Stimulated activated CD4-positive, alpha-beta T cell treated with anti-CD3 and anti-CD28 coated beads, Interleukin-15, amount 100 ng/mL, for 24 hours (primary cell): ENCODE measurements at places on chromosomes 7 and 10.

DNA sequence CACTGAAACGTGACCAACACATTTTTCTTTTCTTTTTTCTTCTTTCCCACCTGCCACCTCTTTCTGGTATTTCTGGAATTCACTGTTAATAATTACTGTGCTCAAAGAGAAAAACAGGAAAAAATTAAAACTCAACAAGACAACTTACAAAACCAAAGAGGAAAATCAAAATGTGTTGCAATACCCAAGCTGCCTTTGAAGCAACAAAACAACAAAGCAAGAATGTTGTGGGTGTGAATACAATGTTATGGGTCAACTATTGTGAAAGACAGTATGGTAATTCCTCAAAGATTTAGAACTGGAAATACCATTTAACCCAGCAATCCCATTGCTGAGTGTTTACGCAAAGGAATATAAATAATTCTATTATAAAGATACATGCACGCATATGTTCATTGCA is 415.1 kb downstream of the GFRA1 start:
- no peak for DNase-seq

DNA sequence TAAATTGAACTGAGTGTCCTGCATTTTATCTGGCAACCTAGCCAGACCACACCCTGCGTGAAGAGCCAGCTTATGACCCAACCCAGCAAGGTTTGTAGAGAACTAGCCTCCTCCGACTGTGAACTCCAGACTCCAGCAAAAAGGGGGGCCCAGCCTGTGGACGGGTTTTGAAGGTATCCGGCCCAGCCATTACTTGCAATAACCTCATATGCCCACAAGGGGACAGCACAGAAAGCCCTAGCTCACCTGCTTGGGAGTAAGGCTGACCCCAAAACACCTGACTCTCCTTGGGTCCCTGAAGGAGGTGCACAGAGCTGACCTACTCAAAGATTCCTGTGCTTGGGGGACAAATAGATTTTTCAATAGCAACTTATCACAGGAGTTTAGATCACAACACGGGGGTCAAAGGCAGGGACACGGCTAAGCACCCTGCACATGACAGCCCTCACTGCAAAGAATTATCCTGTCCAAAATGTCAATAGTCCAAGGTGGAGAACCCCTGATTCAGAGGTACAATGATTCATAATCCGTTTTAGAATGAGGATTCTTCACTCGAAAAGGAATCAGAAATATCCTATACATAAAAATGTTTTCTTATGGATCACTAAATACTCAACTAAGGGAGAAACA is 4.6 kb downstream of the TRPV6 start:
- peak; percentile 60 for DNase-seq

- no peak for DNase-seq
Observed at GRCh38 chr7:118846977-118847376, 622.5 kb downstream of the ANKRD7 start.

DNA sequence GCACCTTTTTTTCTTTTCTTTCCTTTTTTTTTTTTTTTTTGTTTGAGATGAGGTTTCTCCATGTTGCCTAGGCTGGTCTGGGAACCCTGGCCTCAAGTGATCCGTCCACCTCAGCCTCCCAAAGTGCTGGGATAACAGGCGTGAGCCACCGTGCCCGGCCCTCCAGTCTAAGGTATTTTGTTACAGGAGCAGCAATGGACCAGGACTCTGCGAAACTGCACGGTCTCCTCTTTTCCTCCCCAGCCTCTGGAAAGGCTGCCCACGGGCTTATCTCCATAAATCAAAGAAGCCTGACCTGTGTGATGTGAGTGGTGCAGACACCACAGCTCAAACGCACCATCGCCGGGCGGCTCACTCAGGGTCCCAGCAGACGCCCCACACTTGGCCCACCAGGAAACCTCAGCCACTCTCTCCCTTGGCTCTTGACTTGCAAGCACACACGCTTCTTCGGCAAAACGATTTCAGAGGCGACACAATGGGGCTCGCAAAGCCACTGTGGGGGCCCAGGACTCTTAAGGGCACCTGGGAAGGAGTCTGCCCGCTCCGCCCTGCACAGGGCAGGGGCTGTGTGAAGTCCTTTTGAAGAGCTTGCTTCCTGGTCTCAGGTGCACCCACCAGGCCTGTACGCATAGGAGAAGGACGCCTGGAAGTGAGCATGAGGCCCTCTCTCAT is 20.6 kb downstream of the WDR86 start:
- DNase-seq = no peak

GRCh38 chr10:119786117-119786769 is 60.4 kb downstream of the INPP5F start:
- DNase-seq = no peak

GRCh38 chr10:43045631-43046287 is 31.1 kb upstream of the RET start:
- no peak for DNase-seq

- no peak for DNase-seq
Observed at GRCh38 chr10:88115968-88116367, 252.5 kb downstream of the PTEN start.

- DNase-seq = no peak
Observed at GRCh38 chr10:125190946-125191345, 30.6 kb upstream of the CTBP2 start.

DNA sequence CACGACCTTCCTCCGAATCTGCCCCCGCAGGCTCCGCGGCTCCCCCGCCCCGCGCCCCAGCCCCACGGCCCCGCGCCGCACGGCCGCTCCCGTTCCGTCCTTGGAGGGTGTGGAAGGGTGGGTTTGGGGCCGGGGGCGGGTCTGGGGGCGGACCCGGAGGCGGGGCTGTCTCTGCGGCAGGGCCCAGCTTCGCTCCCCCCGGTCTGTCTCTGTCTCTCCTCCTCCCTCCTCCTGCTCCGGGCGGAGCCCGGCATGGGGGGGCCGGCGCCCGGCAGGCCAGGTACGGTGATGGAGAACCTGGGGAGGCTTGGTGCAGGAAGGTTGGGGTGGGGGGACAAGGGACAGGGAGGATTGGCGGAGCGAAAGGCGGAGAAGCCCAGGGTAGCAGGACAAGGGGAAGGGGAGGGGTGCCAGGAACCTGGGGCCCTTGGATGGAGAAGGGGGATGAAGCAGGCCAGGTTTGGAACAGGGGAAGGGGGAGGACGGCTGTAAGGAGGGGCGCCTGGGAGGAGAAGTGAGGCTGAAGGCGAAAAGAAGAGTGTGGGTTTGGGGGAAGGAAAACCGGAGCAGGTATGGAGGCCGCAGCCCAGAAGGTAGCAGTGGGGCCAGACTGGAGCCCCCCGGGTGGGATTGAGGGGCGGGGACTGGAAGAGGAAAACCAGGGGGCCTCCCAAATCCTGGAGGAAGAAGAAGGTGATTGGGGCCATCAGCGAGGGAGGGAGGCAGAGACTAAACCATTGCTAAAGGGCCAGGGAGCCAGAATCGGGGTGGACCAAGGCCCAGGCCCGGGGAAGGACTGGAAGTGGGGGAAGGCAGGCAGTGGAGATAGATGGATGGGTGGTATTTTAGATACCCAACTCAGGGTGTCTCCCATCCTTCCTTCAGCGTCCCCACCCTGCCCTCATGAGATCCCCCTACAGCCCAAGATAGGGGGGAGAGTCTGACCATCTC is at the start of gene NYAP1:
NYAP1 (plus strand) TSS at position 206 of the 951 bp plus-strand sequence. CDS start 1,385 bp downstream, outside the sequence.
- peak; percentile 61 for DNase-seq

GRCh38 chr7:35268953-35269352 is 15.1 kb upstream of the TBX20 start:
- DNase-seq = no peak

- no peak for DNase-seq
Observed at GRCh38 chr7:99010281-99010680, 131.9 kb downstream of the TRRAP start.

DNA sequence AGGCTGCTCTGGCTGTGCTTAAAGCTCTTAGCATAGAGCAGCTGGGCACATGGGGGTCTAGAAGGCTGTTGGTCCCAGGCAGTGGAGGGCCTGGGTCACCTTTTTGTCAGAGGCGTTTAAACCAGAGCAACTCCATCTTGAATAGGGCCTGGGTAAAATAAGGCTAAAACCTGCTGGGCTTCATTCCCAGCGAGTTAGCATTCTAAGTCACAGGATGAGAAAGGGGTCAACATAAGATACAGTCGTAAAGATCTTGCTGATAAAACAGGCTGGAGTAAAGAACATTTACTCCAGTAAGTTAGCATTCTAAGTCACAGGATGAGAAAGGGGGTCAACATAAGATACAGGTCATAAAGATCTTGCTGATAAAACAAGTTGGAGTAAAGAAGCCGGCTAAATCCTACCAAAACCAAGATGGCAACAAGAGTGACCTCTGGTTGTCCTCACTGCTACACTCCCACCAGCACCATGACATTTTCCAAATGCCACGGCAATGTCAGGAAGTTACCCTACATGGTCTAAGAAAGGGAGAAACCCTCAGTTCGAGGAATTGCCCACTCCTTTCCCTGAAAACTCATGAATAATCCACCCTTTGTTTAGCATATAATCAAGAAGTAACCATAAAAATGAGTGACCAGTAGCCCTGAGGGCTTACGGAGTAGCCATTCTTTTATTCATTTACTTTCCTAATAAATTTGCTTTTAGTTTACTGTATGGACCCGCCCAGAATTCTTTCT is 96.8 kb upstream of the PCBD1 start:
- DNase-seq = no peak

DNA sequence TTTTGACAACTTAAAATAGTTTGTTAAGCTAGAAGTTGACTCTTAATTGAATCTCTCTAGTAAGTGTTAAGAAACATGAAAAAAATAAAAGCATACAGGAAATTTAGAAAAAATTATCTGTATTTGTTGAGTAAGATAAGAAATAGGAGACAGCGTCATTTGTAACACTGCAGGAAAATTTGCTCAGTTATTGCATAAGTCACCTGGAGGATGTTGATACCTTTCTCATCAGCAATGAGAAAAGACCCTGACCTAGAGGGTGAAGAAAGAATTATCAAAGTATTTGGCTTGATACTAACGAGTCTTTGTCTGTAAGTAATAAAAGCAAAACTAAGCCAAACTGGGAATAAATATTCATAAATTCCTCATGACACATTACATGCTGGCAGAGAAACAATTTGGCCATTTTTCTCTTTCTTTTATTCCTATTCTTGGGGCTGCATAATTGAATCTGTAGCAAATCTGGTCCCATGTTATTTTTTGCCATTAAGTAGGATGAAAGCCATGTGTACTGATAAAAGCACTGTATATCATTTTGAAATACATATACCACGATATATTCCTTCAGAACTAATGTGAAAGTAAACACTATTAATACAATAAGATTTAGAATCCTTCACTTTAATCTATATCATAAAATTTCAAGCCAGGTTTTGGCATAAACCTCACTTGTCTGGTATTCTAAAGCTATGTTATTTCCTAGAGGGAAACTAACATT is 362.8 kb downstream of the THSD7A start:
- DNase-seq = no peak

GRCh38 chr7:71801976-71802375 is 610.2 kb downstream of the CALN1 start:
- DNase-seq = no peak

GRCh38 chr10:57188846-57189245 is 827.8 kb upstream of the ZWINT start:
- DNase-seq = no peak

- DNase-seq = no peak
Observed at GRCh38 chr7:38177621-38178003, 433 bp upstream of the STARD3NL start.

GRCh38 chr7:29342761-29343160 is 148.2 kb downstream of the CHN2 start:
- DNase-seq = no peak

DNA sequence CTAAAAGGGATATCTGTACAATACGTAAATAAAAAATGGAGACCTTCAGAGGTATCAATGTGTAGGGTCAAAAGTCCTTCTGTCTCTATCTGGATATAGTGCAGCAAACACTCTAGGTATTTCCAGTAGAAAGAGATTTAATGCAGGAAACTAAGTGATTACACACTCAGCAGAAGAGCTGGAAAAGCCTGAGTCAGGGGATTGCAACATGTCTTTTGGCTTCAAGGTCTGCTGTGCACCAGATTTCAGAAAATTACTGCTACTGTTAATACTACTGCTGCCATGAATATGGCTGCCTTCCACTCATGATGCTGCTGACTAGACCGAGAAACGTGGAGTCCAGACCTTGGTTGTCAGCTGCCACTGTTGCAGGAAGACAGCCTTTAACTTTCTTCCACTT is 94.9 kb upstream of the DLX6 start:
- no peak for DNase-seq

- DNase-seq = no peak
Observed at GRCh38 chr10:15703151-15703880, 16.4 kb downstream of the ITGA8 start.

GRCh38 chr10:114868870-114869519 is 47.4 kb downstream of the FHIP2A start:
- DNase-seq = no peak

- DNase-seq = no peak
Observed at GRCh38 chr7:122887198-122887597, 938 bp upstream of the CADPS2 start.

DNA sequence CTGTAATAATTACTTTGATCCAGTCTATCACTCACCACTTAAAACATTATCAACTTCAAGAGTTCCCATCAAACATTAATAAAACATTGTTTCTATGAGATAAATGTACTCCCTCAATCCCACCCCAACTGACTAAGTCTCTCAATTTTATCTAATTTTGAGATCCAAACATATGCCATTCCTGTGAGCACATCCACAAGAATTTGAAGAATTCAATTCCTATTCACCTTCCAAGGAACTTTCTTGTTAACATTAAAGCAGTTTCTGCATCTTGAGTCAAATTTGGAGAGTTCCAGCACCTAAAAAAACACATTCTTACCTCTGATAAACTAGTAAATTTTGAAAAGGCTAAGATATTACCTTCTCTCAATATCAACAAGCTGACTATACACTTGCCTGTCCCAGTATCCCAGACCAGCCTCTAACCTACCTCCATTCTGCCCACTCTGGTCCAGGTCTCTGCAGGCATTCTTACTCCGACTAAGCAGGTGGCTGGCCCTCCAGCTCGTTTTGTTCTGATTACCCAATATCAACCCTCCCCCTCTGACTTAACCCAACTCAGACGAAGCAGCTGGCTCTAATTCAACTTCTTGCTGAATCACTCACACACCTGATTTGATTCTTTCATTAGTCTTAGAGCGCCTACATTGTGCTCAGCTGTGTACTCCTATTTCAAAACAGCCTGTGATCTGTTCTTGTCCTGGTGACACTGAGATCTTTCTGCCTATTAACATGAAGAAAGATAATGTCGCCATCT is 275.2 kb downstream of the IPMK start:
- DNase-seq = no peak

DNA sequence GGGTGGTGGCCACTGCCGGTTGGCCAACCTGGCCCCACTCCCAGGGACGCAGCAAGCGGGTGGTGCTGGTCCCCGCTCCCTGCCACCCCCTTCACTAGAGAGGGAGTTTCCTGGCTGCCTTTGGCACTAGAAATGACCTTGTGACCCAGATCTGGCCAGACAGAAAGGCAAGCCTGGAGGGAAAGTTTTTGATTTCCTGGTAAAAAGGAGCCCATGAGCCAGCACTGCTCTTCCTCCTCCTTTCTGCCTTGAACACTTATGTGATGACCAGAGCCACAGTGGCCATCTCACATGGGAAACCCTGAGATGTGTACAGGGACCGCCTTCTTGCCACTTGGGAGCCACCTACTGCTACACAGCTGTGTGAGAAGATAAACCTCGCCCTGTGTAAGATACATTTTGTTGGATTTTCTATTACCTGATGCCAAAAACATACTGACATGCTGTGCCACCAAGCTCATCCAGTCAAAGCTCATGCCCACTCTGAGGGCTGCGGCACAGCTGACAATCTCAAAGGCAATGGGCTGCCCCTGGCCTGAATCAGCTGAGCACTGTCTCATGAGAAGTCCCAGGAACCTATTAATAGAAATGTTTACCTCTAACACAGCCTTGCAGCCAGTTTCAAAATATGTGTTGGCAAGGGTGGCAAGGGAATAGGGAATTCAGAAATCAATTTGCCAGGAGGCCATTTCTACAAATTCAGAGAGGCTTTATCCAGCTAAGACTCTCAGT is 94.0 kb downstream of the CYTH3 start:
- no peak for DNase-seq
